ENCODE measurements at places on chromosomes 6 and 20. TPM values are rescaled to one million over a fixed set of nuclear protein-coding genes. Genes with fewer than 3 reads are reported as not detected.

GRCh38 chr6:14384175-14384949 is 266.8 kb downstream of the CD83 start:
- DNase-seq = no peak

DNA sequence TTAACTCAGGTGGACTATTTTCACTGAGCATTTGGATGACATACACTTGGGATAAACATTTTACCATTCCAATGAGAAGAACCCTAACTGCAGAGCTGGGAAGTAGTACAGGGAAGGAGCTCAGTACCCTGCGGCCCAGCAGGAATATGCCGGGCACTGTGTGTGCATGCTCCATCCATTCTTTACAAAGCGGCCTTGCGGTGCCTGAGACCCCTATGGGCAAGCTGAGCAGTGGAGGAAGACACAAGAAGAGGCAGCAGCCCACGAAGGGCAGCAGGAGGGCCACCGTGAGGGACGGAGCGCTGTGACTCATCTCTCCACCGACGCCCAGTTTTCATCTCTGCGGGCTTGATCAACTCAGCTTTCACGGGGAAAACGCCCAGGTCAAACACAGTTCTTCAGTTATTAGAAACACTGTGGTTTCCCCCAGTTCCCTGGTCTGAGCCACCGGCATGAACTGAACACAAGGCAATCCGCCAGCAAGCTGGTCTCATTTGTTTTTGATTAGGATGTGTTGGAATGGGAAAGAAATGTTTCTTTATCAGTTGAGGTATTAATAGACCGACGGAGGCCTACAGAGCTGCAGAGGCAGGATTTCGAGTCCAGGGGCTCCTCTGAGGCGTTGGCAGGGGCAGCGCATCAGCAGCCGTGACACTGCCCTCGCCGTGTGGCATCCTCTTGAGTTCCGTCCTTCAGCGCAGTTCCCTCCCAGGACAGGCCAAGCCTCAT is 44.9 kb downstream of the IRF4 start:
- no peak for DNase-seq

DNA sequence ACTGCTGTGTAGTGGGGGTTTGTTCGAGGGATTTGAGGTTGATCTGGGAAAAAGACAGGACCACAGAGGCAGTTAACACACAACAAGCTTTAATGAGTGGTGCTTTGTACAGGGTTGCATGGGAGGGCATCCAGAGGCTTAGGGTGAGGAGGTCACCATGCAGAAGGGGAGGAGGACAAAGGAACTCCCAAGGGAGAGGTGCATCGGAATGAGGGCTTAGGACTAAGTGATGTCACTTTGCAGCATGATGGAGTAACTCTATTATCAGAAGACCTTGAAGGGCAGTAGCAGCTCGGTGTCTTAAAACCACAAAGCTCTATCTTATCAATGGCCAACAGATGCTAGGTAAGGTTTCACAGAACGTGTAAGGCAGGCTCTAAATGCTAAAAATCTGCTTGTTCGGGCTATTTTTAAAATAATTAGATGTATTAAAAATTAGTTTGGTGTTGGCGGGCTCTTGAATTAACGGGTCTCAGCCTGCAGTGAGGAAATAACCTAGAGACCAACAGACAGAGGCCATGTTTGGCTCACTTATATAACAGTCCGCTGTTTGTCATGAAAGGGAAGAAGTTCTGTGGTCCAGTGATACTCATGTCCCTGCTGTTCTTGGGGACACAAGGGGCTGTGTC is 37.9 kb downstream of the MAN1A1 start:
- DNase-seq = no peak

NR2E1 gene
- not detected for polyA plus RNA-seq

- no peak for DNase-seq
Measured at GRCh38 chr6:140051521-140052512, 677.4 kb upstream of the CITED2 start.

SLC44A4 gene
- 1.8 TPM for polyA plus RNA-seq

All from ovary (tissue), 10 donors.